Activated naive CD4-positive, alpha-beta T cell treated with anti-CD3 and anti-CD28 coated beads, Interleukin-2, amount 10 ng/mL, durations not matched to agents 7 days and 5 days (primary cell): ENCODE measurements at places on chromosomes 3 and 15.

DNA sequence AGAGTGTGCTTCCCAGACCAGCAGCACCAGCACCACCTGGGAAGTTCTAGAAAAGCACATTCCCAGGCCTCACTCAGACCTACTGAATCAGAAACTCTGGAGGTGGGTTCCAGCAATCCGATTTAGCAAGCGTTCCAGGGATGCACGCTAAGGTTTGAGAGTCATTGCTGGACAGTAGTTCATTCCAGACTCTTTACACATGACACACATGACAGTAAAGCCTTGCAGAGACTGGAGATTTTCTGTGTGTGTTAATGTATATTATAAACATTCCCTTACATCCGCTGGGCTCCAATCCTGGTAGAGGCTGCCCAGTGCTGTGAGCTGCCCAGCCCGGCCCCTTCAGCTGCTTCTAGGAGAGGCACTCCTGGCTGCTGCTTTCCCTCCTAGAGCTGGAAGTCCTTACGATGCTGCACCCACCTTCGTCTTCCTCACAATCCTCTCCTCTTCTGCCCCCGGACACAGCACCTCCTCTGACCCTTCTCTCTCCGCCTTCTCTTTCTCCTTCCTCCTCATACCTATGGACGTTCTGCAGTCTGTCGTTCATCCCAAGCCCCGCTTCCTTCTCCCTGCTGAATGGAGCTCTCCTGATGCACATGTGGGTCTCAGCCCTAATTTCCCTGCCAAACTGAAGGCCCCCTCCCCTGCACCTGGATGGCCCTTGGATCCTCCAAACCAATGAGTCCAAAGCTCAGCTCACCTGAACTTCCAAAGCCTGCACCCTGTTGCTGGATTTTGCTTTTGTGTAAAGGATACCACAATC lies 44.4 kb downstream of the ITGA11 start:
- no peak for DNase-seq

- no peak for DNase-seq
Observed at GRCh38 chr15:50138391-50138790, 19.4 kb upstream of the ATP8B4 start.

GRCh38 chr3:54968546-54969172 lies 40.8 kb upstream of the LRTM1 start:
- no peak for DNase-seq

DNA sequence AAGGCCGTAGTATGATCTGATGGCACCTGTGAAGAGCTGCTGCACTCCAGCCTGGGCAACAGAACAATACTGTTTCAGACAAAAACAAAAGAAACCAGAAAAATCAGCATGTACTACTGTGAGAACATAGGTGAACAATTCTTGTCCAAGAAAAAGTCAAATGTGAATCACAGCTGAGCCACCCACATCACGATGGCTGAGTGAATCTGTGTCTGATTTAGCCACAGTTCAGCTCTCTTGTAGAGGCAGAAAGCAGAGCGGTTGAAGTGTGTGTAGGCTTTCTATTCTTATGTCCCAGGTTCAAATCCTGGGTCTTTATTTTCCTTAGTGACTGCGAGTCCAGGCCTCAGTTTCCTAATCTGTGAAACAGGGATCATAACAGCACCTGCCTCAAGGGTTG lies 4.4 kb upstream of the FURIN start:
- no peak for DNase-seq

GRCh38 chr3:195251336-195252065 lies 19.5 kb downstream of the XXYLT1 start:
- no peak for DNase-seq

DNA sequence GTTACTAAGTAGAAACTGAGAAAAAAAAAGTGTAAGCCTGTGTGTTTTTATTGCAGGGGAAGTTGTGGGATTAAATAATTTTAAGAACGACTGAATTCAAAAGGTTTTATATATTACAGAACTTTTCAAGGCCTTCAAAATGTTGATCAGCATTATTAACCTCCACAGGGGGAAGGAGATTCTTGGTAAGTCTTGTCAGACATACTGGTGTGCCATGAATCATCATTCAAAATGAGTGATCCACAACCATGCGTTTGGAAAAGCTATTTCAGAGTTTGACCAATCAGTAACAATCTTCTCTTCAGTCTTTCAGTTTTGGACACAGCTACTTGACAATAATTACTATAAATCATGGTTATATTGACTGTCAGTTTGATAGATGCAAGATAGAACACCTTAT lies 70.2 kb downstream of the ADAMTS9 start:
- DNase-seq, result no peak

DNA sequence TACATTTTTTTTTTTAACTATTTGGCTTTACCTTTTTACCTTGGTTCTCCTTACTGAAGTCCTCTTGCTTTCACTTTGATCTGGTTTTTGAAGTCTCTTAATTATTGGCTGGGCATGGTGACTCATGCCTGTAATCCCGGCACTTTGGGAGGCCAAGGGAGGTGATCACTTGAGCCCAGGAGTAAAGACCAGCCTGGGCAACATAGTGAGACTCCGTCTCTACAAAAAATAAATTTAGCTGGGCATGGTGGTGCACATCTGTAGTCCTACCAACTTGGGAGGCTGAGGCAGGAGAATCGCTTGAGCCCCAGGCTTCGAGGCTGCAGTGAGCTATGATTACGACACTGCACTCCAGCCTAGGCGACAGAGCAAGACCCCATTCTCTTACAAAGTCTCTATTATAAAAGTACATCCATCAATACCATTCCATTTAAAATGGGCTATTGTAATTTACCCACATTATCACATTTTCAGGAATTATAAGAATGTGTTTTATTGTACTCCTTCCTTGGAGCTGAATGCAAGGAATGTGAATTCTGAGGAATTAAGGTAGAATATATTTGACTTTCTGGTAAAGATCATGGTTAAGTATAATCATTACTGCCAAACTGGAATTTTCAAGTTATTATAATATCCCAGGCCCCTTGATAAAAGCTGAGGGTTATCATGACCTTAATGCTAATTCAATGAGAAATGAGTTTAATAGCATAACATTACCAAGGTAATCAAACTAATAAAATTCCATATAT lies 49.0 kb downstream of the MSL2 start:
- DNase-seq, result no peak

DNA sequence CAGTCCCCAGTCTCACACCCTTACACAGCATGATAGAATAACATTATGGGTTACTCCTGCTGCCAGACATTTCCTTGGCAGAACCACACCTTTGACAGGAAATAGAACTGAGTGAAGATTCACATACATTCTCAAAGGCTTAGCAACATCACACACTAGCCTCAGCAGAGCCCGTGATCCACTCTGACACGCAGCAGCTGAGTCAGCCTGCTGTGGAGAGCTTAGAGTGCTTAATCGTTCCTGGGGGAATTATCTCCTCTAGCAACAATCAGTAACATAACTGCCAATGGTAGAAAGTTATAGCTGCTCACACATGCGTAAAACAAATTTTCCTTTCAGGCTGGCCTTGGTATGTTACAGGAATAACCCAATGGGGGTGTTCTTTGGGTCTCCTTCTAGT lies 382.1 kb downstream of the GAP43 start:
- DNase-seq, result no peak

DNA sequence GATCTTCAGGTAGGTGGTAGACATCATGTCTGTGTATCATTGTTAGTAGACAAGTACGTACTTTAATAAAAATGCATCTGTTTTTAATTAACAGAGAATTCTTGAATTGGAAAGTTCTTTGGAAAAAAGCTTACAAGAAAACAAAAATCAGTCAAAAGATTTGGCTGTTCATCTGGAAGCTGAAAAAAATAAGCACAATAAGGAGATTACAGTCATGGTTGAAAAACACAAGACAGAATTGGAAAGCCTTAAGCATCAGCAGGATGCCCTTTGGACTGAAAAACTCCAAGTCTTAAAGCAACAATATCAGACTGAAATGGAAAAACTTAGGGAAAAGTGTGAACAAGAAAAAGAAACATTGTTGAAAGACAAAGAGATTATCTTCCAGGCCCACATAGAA lies 149.1 kb upstream of the LRRFIP2 start:
- no peak for DNase-seq

GRCh38 chr15:99582508-99582960 lies 16.8 kb downstream of the MEF2A start:
- no peak for DNase-seq

DNA sequence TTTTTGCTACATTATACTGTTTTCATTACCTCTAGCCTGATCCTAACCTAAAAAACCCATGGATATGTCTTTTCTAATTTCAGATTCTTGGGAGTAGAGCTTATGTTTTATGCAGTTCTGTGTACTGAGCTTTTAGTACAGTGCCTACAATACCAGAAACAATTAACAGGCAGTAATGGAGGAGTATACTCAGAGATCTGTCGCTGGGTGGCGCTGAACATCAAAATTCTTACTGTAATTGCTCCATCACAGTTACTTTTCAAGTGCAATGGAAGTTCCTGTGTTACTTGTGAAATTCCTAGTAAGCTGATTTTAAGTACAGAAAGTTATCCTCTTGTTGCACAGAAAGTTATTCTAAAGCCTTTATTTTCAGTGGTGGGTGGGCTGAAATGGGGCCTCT lies 66.9 kb downstream of the RNF13 start:
- peak; percentile 54 for DNase-seq

- DNase-seq, result no peak
Observed at GRCh38 chr15:38129531-38130204, 123.0 kb upstream of the SPRED1 start.

GRCh38 chr3:39147711-39148434 lies 5.5 kb downstream of the CSRNP1 start:
- peak; percentile 75 for DNase-seq

DNA sequence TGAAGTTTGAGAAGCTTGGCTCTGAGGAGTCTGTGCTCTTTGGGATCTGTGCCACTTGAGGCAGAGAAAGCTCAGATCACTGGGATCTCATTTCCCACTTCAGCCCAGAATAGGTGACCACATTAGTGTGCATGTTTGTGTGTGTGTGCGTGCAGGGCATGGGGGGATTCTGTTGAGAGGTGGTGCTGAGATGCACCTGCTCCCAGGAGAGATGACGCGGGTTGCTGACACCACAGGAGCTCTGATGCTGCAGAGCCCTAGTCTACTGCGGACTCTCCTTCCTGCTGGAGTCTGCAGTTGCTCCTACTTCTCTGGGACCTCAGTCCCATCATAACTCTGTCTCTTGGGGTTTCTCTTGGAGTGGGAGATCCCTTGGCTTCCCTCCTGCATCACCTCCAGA lies 14.7 kb upstream of the CTXND1 start:
- no peak for DNase-seq

GRCh38 chr3:183824761-183825455 lies 469 bp downstream of the MAP6D1 start:
- DNase-seq, result peak; percentile 37

GRCh38 chr3:88480822-88481221 lies 331.1 kb downstream of the C3orf38 start:
- DNase-seq, result no peak

DNA sequence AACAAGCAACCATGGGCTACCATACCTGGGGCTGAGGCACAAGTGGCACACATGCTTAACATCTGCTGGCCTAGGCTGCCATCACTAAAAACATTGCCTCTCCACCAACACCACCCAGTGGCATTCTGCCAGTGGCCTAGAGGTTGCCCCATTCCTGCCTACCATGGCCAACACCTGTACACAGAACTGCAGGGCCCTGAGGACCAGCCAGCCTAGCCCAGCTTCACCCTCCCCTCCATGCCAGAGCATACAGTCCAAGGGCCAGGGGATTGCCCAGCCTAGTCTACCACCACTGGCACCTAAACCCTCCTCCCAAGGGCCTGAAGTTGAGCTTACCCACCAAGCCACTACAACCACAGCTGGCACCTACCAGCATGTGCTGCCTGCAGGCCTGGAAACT lies 35.3 kb downstream of the NEK10 start:
- no peak for DNase-seq

GRCh38 chr3:112394003-112394640 lies 61.2 kb downstream of the CD200 start:
- DNase-seq, result no peak

- no peak for DNase-seq
Observed at GRCh38 chr15:101384276-101384675, 89.2 kb upstream of the SNRPA1 start.

GRCh38 chr3:195769551-195769950 lies 42.2 kb downstream of the MUC4 start:
- DNase-seq, result peak; percentile 11

GRCh38 chr15:81941479-81941878 lies 104.3 kb downstream of the MEX3B start:
- DNase-seq, result no peak

DNA sequence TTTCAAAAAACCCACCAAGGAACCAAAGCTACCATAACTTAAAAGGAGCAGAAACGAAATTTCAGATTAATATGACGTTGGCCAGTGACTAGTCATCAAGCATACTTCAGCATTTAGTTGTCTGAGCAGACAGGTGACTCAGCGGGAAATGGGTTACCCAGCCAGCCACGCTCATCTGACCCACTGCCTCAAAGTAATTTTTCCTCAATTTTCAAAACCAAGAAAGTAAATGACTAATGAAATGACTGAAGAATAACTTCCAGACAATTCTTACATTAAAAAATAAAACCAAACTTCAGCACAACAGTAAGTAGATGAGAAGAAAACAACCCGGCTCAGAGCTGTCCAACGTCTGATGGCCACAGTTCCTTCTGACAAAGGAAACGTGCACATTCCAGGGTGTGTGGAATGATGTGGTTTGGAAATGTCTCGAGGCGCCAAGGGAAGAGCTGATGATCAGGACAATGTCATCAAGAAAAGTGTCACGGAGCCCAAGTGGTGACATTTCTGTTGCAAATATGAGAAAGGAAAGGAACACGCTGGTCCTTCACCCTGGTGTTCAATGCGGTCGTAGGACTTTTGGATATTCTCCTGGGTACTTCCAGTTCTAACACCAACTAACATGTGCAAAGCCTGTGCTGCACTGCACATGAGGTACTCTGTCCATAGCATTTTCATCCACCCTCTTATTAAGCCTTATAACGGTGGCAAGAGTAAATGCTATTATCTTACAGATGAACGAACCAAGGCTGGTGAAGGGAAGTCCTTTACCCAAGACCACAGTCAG lies 79.1 kb downstream of the FOXP1 start:
- DNase-seq, result no peak

GRCh38 chr3:4794331-4794730 lies 184.9 kb upstream of the BHLHE40 start:
- DNase-seq, result no peak

GRCh38 chr15:63046917-63047760 lies 4.6 kb downstream of the TPM1 start:
- DNase-seq, result no peak

- no peak for DNase-seq
Observed at GRCh38 chr3:40930131-40930538, 269.2 kb upstream of the CTNNB1 start.

DNA sequence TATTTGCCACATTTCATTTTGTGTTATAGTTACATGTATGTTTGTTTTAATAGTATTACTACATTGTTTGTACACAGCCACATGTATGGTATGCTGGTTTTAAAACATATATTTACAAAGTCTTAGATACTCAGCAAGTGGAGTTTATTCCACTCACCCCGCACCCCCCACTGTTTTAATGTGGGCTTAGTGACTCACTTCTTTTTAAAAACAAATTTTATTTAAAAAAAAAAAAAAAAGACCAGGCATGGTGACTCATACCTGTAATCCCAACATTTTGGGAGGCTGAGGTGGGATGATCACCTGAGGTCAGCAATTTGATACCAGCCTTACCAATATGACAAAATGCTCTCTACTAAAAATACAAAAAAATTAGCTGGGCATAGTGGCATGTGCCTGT lies 26.9 kb upstream of the TJP1 start:
- no peak for DNase-seq

GRCh38 chr15:57720867-57721266 lies 14.4 kb downstream of the POLR2M start:
- DNase-seq, result no peak

GRCh38 chr3:55343486-55344357 lies 143.4 kb downstream of the WNT5A start:
- DNase-seq, result no peak

- no peak for DNase-seq
Observed at GRCh38 chr3:134339913-134340312, 34.3 kb downstream of the AMOTL2 start.
